NCI-H1092 (cell line): ENCODE measurements at places on chromosomes 6 and 20.

GRCh38 chr6:109456111-109456583 is 575 bp upstream of the MICAL1 start:
- DNase-seq: no peak

DNA sequence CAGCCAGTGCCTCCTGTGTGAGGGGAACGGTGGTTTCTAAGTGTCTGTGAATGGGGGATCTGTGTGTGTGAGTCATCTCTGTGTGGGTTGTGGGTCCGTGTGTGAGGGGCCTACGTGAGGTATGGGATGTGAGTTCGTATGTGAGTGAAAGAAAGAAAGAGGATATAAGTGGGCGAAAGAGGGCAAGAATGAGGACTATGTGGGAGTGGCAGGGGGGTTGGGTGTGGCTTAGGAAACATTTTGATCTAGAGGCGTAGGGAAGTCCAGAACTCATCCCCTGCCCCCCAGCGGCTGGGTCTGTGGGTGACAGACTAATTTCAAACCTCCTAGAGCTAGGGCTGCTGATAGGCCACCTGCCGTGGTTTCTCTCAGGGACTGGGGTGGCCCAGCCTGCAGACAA is 35.5 kb downstream of the DHX35 start:
- DNase-seq: no peak

DNA sequence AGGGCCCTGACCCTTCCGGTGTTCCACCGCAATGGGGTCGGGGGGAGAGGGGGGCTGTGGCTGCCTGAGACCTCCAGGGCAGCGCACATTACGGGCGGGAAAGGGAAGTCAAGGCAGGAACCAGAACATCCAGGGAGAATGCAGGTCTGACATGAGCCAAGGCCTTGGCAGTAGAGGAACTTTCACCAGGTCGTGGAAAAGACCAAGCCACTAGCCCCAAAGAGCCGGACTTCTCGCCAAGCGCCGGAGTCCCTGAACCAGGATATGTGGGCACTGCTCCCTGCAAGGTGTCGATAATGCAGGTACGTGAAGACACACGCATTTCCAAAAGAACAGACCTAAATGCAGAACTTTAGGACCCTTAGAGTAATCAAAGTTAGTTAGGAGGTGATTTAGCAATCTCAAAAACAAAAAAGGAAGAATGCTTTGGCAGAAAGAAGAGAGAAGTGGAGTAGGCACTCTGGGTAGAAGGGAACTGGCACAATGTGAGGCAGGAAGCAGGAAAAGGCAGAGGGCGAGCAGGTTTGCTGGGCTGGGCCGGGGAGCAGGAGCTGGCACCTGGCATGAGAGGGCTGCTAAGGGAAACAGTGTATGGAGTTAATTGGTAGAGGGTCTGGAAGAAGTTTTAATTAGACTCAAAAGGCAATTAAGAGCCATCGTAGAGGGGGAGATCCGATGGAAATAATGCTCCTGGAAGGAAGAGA is 14.3 kb downstream of the POU3F2 start:
- no peak for DNase-seq

DNA sequence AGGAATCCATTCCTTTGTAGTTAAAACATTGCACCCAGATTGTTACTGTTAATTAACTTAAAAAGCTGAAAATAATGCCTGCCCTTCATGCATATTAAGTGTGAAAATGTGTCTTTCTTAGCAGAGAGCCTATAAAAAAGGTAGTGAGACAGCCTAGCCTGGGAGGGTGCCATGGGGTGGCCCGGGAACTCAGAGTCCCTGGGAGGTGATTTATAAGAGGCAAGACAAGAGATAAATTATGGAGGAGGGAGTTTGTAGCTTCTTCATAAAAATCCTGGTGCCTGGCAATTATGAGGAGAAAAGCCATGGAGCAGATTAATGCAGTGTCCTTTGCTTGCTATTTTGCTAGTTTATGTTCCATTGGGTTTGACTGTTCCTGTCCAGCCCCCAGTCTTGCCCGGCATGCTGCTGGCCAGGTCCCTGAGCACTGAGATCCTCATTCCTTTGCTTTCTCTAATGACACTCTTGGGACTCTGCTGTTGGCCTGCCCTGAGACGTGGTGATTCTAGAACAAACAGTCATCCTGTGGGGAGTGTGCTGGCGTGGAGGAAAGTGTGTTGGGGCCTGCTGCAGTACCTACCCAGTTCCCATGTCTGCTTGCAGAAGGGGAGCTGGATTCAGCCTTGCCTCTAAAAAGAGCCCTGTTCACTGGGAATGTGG is 4.2 kb downstream of the MLN start:
- no peak for DNase-seq

DNA sequence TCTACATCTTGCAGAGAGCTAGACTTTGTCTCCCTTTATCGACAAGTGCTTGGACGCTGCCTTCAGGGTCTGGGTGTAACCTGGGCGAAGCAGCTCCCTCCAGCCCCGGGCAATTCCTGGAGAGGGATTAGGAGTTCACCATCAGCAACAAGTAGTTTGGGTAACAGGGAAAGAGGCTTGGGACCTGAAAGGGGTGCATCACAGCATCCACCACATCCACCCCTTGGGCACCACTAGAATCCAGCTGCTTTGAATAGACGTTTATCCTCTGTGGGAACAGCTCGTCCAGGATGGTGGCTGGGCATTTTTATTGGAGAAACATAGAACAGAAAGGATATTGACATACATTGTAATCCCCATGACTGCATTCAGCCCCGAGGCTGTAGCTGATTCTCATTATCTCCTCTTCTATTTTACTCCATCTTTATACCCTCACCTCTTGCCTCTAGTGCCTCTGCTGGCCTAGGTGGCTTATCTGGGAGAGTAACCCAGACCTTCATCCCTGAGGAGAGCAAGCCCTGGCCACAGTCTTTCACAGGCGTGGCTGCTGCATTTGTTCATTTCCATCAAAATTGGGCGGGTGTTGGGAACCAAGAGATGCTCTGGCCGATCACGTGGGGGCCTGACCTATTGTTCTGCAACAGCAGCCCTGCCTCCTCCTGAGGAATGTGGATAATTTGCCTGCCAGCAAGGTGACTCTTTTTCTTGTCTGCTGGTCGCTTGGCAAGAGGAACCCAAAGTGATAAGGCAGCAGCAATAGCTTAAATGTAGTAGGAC is 109.2 kb upstream of the RALGAPA2 start:
- no peak for DNase-seq

DNA sequence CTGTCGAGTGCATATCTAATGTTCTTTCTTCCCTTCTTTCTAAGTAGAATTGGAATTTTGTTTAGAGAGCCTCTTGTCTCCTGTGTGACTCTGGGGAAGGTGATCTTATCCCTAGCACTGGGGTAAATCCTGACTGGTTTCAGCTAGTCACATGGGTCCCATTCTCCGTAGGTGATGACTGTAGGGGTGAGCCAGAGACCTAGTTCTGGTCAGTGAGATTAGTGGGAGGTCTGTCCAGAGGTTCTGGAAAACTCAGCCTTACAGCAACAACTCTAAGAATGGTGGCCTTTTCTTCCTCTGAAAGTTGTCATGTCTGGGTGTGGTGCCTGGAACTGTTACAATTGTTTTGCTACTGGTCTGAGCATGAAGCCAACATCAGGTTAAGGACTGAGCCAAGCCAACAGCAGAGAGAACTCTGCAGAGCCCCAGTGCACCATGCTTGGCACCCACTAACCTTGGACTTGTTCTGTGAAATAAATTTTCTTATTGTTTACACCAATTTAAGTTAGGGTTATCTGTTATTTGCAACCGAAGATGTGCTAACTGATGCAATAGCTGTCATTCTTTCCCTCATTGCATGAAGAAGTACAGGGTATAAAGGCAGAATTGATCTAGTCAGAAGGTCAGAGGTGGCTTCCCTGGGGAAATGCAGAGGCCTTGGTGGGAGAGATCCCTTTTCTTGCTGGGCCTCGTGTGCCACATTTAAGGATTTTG is 56.8 kb upstream of the TULP4 start:
- DNase-seq: no peak

DNA sequence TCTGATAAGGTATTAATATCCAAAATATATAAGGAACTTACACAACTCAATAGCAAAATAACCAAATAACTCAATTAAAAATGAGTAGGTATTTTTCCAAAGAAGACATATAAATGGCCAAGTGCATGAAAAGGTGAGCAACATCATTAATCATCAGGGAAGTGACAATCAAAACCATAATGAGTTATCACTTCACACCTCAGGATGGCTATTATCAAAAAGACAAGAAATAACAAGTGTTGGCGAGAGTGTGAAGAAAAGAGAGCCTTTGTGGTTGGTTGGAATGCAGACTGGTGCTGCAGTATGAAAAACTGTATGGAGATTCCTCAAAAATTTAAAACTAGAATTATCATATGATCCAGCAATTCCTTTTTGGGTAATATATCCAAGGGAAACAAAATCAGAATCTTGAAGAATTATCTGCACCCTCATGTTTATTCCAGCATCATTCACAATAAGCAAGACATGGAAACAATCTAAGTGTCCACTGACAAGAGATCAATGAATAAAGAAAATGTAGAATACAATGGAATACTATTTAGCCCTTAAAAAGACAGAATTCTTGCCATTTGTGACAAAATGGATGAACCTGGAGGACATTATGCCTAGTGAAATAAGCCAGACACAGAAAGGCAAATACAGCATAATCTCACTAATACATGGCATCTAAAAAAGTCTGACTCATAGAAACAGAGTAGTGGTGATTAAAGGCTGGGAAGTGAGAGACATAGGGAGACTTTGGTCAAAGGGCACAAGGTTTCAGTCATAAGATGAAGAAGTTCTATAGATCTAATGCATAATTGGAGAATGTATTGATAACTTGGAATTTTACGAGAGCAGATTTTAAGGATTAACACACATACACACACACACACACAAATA is 175.6 kb downstream of the FOXA2 start:
- DNase-seq: no peak

DNA sequence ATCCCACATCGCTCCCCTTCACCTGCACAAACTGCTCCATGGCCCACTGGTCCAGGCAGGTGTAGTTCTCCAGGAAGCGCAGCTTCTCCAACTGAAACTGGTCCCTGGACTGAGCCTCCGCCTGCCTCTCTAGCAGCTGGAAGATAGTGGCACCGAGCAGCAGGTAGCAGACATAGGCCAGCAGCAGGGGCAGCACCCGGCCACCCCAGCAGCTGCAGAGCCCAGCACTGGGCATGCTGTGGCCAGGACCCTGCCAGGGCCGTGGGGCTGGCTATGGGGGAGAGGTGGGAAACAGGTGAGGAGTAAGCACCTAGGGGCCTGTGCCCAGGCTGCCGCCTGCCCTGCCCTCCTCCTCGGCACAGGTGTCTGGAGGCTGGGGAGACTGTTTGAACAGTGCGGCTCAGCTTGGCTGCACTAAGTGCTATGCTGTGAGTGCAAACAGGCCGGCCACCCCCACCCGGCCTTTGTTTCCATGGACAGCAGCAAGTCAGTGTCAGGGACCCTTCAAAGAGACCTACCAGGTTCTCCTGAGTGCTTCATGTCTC is at the start of gene KCNK16:
Gene KCNK16, minus strand, starts transcription at position 397 of the 545 bp plus-strand sequence. Its CDS starts 162 bp downstream, at position 235.
- DNase-seq: peak; percentile 33

GRCh38 chr6:33869826-33870423 is 66.1 kb upstream of the MLN start:
- DNase-seq: no peak

- DNase-seq: no peak
Measured at GRCh38 chr6:5989141-5989723, 17.5 kb downstream of the NRN1 start.

GRCh38 chr20:12375967-12376366 is 458.3 kb downstream of the BTBD3 start:
- no peak for DNase-seq

GRCh38 chr20:60137657-60138245 is 179.5 kb downstream of the CDH26 start:
- DNase-seq: peak; percentile 53

GRCh38 chr6:163613025-163613424 is 198.5 kb downstream of the QKI start:
- no peak for DNase-seq

- DNase-seq: no peak
Measured at GRCh38 chr20:3763671-3764601, 3.6 kb downstream of the ADISSP start.

- peak; percentile 9 for DNase-seq
Measured at GRCh38 chr6:139778688-139779087, 404.2 kb upstream of the CITED2 start.

GRCh38 chr20:11271319-11271718 is 597.5 kb upstream of the JAG1 start:
- DNase-seq: no peak

GRCh38 chr6:15427331-15428070 is 181.6 kb downstream of the JARID2 start:
- DNase-seq: no peak

DNA sequence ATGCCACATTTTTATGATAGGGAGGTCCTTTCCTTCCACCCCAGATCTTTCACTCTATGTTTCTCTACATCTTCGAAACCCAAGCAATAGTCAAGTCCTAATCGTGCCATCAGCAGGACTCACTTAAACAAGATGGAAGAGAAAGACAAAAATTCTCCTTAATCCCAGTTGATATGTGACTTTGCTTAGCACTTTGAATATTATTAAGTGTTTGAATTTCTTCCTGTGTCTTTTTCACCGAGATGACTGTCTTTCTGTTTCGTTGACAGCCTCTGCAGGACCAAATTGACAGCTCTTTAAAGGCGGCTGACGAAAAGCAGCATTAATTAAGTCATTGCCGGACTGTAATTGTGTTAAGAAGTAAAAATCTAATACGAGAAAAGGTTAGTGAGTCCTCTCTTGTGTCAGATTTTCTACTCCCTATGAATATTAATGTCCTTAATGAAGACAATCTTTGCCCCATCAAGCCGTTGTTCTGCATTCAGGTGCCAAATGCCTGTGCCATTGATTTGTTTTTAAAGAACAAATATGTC is 208.8 kb upstream of the TSHZ2 start:
- DNase-seq: no peak

DNA sequence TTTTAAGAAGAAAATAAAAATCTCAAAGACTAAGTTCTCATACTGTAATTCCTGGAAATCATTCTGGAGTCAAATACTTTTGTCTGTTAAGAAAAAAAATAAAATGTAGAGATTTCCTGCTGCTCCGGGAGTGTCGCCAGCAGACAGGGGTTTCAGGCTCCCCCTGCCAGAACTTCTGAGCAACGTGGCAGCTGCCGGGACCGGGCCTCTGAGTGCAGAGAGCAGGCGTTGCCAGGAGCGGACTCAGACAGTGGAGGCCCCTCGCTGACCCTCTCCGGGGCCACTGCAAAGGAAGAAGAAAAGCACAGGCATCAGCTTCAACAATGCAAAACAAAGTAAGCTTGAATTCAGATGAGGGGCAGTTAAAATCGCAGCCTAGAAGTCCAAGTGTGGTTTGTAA is 95.5 kb downstream of the THBS2 start:
- DNase-seq: peak; percentile 39

- DNase-seq: no peak
Measured at GRCh38 chr6:34981951-34982350, 92.9 kb downstream of the ANKS1A start.

DNA sequence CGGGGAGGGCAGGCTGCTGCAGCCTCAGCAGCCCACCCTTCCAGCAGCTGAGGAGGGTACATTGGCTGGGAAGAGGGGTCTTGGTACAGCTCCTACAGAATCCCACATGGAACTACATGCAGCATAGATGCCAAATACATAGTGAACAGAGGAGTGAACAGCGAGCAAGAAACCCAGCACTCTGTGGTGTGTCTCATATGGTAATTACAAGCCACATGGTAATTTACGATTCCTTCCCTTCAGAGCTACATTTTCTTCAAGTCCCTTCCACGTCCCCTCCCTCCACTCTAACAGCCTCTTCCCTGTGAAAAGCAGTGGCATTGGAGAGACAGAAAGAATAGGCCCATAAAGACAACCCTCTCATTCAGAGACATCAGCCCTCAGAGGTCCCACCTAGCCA is 167.7 kb downstream of the SYNDIG1 start:
- DNase-seq: no peak

- no peak for DNase-seq
Measured at GRCh38 chr20:47330933-47331708, 25.4 kb downstream of the ZMYND8 start.

GRCh38 chr20:21681922-21682318 is 23.5 kb upstream of the PAX1 start:
- no peak for DNase-seq
